ENCODE measurements at places on chromosomes 3 and 15.
A peak's percentile ranks its signal among the peaks of the same experiment; 100 is the strongest.

DNA sequence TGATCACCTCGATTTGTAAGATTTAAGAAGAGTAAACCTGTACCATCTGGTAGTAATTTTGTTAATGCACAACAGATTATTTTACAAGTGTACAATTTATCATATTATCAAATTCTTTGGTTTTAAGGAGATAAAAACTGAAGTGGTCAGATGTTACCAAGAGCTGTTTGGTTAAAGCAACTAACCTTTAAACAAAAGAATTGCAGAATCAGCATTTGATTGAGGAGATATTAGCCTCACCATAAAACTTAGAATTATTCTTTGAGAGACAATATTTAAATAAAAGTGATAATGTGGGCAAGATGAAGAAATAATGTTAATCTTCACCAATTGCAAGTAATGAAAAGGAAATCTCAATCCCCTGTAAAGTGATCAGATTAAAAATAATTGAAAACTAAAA, 1034.9 kb downstream of the ROBO1 start:
- DNase-seq: no peak

DNA sequence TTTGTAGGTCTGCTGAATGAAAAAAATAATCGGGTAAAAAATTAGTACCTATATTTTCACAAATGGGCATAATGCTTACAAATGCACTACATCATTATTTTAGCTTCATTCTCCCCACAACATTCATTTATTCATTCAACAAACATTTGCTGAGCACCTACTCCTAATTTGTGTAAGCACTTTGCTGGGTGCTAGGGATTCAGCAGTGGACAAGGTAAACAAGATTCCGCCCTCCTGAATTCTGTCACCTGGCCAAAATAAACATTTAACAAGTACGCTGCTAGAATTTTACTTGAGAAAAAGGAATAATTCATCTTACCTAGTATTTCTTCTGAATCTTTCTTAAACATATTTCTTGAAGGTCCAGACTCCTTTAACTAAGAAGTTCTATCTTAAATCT, 72.1 kb downstream of the TIGIT start:
- DNase-seq: no peak

DNA sequence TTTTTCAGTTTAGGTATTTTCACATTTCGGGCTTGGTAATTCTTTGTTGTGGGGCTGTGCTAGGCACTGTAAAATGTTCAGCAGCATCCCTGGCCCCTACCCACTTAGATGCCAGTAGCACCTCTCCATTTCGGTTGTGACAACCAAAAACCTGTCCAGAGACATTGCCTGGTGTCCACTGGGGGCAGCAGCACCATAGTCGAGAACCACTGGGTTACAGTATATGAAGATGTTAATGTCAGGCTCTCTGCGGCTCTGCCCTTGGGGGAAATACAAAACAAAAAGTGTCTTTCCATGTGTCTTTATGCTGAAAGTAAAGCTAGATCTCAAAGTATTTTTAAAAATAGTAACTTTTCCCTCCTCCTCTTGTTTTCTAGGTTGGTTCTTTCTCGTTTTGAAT, 177.2 kb downstream of the ITPR1 start:
- DNase-seq: no peak

- no peak for DNase-seq
Measured at GRCh38 chr15:39009740-39010139, 445.1 kb upstream of the RASGRP1 start.

GRCh38 chr3:179676081-179676480, 23.2 kb downstream of the USP13 start:
- no peak for DNase-seq

DNA sequence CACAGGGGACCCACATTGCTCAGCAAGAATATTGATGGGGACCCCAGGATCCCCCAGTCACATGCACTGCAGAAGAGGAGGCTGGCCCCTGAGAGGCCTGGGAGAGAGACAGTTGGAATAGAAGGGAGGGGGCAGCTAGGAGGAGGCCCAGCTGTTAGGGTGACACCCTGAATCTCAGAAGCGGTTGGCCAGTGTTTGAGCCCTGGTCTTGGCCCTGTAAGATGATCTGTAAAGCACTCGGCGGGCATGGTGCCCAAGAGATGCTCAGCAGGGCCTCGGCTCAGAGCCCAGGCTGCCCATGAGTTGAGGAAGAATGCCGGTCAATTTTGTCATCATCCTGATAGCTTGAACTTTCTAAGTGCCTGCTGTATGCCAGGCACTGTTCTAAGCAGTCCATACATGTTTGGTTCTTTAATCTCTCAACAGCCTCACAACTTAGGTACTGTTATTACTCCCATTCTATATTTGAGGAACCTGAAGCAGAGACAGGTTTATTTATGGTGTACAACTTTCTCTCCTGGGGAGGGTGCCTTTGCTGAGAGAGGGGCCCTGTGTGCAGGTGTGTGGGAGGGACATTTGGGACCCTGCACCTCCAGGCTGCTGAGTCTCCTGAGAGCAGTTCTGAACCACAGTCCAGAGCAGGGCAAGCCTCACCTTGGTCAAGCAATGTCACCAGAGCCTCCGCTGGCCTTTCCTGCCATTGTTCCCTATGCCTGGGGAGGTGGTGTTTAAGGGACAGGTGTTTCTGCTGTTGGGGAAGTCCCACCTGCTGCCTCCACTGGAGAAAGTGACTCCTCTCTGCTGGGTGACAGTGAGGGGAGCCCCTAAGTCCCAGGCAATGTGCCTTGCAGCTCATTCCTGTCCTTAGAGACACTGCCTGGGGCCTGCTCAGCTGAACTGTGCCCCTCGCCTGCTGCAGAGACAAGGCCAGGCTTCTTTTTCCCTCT, 26.0 kb downstream of the SLC6A6 start:
- no peak for DNase-seq

GRCh38 chr3:29185706-29186105, 95.2 kb upstream of the RBMS3 start:
- DNase-seq: no peak

- no peak for DNase-seq
Measured at GRCh38 chr15:63260791-63261190, 16.6 kb upstream of the APH1B start.

- no peak for DNase-seq
Measured at GRCh38 chr15:38559636-38560307, 4.8 kb downstream of the RASGRP1 start.

DNA sequence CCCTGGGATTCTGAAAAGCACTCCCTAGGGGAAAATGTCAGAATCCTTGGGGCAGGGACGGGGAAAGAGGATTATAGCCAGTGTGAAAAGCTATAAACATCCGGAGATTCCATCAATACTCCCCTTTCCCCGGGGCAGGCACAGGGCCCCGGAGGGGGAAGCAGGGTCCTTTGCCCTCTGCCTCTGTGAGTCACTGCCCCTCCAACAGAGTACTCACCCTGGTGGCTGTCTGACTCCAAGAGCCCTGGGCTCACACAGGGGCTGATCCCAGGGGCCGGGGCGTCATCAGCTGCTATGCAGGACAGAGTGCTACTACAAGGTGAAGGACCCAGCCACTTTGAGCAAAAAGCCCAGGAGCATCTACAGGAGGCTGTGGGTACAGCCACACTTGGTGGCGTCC, 133.0 kb upstream of the PRR20G start:
- no peak for DNase-seq

GRCh38 chr15:60471314-60471713, 7.6 kb downstream of the ICE2 start:
- DNase-seq: no peak

DNA sequence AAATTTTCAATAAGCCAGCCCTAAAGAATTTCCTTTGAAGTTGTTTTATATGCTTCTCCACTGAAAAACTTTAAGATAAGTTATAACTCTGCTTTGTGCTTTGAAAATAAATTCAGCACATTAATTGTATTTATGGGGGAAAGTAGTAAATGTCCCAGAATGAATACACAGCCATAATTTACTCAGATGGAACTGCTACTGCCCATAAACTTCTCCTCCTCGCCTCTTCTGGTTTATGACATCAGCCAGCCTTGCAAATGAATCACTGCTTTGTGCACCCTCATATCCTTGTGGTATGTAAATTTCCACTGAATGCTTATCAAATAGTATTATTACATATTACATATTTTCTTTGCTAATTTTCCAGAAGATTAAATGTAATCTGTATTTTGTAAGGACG, 302.0 kb downstream of the DIPK2A start:
- DNase-seq: no peak

- no peak for DNase-seq
Measured at GRCh38 chr15:83545804-83546511, 98.8 kb downstream of the SH3GL3 start.

DNA sequence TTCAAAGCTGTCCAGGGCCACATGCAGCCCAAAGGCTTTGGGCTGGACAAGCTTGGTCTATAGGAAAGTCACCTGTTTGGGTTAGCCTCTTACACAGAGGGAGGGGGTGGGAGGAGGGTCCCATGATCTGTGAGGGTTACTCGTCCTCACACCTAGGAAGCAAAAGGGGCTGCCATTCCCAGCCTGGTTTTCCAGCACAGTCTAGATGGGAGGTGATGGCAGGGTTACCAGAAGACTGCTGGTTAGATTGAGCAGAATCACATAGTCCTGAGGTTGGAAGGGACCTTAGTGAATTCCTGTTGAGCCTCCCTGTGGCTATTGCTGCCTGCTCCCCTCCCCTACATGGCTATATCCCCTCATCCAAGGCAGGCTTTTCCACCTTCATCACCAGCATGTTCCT, 101.8 kb downstream of the SEMA5B start:
- DNase-seq: no peak

DNA sequence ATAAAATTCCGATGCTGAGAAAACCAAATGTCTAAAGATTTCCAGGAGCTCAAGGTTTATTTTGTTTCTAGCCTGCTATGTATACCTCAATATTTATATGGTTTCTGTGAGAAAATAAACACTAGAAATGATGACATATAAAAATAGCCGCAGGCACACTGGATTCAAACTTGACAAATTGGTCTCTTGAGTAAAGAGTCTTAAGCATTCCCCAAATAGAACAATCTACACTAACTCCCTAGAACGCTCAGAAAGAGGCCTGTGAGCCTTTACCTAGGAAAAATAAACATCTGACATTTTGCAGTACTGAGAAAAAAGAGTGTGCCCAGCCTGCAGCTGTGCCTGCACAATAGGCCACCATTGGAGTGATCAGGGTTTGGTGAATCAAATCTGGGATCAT, 75.2 kb downstream of the NEK10 start:
- DNase-seq: no peak

DNA sequence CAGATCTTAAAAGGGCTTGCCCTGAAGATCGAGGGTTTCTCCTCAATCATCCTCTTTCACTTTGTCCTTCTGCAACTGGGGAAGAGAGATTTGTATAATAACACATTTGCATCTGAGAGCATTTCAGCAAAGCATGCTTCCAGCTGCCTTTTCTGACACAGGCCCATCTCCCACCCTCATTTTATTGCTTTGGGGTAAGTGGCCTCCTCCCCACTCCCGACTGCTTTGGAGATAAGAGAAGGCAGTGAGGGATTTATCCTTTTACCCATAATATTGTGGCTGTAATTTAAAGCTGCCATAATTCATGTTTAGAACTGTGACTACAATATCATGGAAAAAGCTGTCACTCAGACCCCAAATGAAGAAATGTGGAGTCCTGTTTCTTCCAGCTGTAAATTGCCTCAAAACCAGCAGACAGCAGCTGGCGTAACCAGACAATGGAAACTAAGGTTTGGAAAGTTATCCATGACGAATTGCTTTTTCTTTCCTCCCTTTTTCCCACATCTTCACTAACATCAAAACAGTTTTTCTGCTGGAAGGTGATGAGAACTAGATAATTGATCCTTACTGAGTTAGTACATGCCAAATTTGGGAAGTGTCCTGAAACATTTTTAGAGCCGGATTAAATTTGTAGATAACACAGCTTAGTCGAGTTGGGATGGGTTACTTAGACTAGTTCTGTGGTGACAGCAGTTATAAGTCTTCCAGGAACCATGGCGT, 104.2 kb upstream of the PFN2 start:
- peak; percentile 17 for DNase-seq

Data from GM19239 (cell line).